ENCODE measurements at places on chromosomes 16 and 17.
A peak's percentile ranks its signal among the peaks of the same experiment; 100 is the strongest.

DNA sequence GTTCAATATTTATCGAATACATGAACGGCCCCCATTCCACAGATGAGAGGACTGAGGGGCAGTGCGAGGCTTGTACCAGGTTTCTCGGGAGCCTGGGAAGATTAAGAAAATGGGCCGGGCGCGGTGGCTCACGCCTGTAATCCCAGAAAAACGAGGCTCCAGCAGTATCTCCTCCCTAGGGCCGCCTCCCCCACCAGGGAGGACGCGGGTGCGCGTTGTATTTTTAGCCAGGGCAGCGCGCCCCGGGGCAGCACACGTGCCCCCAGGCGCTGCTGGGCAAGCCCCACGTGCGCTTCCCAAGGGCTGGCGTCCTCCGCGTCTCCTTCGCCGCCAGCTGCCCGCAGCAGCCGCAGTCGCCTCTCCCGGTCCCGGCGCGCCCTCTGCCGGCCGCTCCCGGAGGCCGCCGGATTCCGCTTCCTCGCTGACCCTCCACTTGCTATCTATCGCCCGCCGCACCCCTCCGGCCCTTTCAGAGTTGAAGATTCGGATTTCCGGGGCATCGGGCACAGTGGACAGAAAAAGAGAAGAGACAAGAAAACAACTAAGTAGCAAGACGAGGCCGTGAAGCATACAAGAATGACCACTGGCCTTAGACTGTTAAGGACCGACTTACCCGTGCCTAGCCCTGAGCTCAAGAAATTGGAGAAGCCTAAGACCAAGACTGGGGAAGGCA is 1.9 kb upstream of the YBX2 start:
- peak; percentile 40 for DNase-seq

GRCh38 chr16:48608871-48609651 is 919 bp downstream of the N4BP1 start:
- no peak for DNase-seq

- DNase-seq: no peak
These were observed 430 bp downstream of the TSEN54 start for GRCh38 chr17:75516619-75517296.

DNA sequence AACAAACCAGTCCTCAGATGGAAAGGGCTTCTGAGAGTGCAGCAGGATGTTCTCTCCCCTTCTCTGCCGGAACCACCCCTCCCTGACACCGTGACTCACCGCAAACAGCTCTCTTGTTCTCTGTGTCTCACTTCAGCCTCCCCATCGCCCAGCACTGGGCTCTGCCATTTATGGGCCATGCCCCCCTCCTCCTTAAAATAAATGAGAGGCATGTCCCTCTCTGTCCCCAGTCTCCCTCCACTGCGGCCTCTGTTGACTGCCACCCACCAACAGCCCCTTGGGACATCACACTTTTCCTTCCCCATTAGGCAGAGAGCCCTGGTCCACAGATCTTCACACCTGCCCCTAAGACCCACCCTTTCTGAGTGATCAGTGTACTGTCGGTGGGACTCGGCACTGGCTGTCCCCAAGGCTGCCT is 6.3 kb downstream of the CCDC102A start:
- DNase-seq: peak; percentile 67

- DNase-seq: no peak
These were observed 9.4 kb downstream of the CETP start for GRCh38 chr16:56970934-56971767.

DNA sequence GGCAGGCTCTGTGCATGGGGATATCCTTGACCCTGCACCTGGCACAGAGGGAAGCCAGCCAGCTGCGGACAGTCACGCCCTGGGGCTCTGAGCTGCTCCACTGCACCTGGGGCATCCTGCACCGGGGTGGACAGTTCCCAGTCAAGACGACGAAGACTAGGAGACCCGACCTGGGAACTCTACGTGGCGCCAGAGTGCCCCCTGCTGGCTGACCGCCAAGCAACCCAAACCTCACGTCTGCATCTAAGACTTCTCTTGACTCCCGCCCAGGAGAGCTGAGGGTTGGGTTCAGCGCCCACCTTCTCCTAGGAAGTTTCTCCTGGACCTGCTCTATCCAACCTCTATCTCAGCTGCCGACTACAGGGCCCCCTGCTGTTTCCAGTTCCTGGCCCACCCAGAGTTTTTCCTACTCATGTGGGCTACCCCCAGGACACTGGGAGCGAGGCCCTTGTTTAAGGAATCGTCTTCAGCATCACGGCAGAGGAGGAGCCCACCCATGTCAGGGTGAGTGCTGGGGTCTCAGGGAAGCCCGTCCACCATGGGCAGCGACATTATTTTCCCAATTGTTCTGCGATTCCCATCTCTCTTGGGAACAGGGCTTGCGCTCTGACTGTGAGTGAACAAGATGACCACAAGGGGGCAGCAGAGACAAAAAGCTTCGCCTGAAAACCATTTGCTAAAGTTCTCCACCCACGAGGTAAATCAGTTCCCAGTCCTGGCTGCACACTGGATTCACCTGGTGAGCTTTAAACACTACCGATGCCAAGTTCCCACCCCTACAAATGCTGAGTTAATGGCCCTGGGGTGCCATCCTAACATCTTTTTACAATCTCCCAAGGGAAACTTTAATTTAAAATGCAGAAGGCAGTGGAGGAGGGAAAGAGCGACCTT is 29.3 kb downstream of the TLE7 start:
- DNase-seq: peak; percentile 63

DNA sequence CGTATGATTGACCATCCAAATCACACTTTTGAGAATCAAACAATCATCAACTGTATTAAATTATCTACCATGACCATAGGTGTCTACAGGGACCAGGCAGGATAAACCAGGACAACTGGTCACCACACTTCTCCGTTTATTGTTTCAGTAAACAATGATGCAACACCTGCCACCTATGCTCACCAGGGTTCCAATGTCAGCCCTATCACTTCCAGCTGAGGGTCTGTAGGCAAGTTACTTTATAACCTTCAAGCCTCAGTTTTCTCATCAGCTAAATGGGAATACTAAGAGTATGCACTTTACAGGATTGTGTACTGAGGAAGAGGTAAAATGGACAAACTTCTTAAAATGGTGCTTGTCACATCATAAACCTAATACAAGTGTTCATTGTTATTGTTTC is 14.9 kb downstream of the TMEM114 start:
- DNase-seq: no peak

GRCh38 chr17:48901241-48901640 is 7.0 kb upstream of the UBE2Z start:
- no peak for DNase-seq

- DNase-seq: peak; percentile 21
These were observed 22.0 kb downstream of the KPNA2 start for GRCh38 chr17:68057531-68057952.

DNA sequence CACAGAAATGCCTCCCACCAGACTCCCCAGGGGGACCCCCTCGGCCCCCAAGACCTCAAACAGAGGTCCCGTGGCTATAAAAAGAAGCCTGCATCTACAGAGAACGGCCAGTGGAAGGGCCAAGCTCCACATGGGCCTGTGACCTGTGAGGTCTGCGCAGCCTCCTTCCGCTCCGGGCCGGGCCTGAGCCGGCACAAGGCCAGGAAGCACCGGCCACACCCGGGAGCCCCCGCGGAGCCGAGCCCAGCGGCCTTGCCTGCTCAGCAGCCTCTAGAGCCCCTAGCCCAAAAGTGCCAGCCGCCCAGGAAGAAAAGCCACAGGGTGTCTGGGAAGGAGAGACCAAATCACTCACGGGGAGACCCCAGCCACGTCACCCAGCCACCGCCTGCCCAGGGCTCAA is 18.3 kb upstream of the ZFPM1 start:
- no peak for DNase-seq

- DNase-seq: no peak
These were observed 2.0 kb upstream of the DRC7 start for GRCh38 chr16:57692636-57693035.

DNA sequence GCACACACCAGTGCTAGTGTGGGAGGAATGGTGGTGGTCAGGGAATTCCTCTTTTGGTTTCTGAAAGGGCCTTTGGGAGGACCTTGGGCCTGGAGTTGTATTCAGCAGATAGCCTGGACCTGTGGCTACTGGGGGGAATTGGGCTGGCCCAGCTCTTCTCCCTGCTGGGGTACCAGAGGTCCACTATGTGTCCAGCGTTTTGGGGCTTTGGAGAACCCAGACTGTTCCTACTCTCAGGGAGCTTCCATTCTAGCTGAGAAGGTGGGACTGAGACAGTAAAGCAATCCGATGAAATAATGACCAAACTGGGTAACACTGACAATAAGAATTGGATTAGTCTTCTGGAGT is 2.4 kb downstream of the EPN3 start:
- DNase-seq: no peak

DNA sequence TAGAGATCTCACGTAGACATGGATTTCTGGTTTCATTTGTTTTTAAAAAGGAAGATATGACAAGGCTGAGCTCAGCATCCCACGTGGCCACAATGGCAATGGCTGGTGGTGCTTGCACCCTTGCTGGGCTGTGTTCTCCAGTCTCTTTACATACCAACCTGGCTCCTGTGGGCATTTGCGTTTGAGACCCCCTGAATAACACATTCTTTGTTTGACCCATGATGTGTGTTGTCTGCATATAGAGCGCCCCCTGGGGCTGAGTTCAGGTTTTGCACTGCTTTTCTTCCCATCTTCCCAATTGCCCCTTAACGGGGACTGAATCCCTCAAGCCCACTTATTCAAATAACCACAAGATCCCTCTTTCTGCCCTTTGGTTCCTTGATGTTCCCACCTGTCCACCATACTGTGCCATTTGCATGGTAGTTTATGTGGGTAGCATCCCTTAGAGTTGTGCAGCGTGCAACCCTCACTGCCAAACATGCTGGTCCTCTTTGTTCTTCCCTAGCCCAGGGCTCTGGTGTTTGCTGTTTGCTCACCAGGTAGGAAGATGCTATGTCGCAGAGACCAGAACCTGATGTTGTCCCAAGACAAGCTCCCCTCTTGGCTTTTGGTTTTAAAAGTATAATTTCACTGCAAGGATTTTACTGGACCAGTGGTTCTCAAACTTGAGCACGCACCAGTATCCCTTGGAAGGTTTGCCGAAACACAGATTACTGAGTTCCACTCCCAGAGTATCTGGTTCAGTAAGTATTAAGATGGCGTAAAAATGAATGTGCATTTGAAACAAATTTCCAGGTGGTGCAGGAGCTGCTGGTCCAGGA is 38.5 kb upstream of the NKD1 start:
- peak; percentile 9 for DNase-seq

- no peak for DNase-seq
These were observed 4.7 kb downstream of the TPPP3 start for GRCh38 chr16:67388591-67388990.

GRCh38 chr16:69904495-69905170 is 46.5 kb upstream of the CLEC18A start:
- DNase-seq: no peak

- DNase-seq: no peak
These were observed 1.1 kb upstream of the PKD1L3 start for GRCh38 chr16:72001180-72001874.

DNA sequence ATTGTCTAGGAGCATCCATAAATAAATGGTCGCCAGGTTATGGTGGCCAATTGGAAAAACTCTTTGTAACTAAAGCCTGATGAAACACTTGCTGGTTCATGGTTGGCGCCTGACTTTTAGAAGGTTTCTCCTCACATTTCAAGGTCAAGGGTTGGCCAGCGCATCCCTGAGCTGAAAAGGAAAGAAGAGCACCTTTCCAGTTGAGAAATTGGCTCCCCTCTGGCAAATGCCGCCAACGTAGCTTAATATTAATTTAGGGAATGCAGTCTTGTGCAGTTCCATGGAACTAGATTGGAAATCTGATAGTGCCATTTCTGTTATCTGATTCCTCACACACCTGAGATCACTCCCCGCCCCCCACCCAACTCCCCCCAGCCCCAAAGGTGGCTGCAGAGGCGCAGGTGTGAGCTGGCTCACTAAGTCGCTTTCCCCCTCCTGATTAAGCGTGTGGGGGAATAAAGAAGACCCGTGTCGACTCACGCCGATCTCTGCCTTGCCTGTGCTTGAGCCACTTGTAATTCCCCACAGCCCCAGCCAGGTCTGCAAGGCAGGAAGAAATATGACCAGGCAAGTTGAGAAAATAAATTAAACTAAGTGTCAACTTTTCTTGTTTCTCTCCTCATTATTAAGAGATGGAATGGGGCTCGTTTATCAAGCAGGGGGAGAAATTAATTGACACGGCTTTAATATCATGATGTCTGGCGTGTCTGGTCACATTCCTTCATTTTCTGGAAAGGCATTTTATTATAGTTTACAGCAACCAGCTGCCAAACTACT is 157.7 kb downstream of the CCDC182 start:
- DNase-seq: no peak

GRCh38 chr16:62933929-62934328 is 897.7 kb upstream of the CDH8 start:
- DNase-seq: no peak

Data from stimulated activated CD8-positive, alpha-beta memory T cell treated with anti-CD3 and anti-CD28 coated beads, Interleukin-12 subunit alpha, Interleukin-12 subunit beta, amount 100 ng/mL, for 1 hour (primary cell).